AG09319 (cell line): ENCODE measurements at places on chromosomes 12 and 14.

GRCh38 chr12:9646794-9647781 is 22.4 kb upstream of the CLEC2D start:
- DNase-seq = no peak

- DNase-seq = no peak
These were observed 49.1 kb upstream of the RIMBP2 start for GRCh38 chr12:130765186-130765659.

DNA sequence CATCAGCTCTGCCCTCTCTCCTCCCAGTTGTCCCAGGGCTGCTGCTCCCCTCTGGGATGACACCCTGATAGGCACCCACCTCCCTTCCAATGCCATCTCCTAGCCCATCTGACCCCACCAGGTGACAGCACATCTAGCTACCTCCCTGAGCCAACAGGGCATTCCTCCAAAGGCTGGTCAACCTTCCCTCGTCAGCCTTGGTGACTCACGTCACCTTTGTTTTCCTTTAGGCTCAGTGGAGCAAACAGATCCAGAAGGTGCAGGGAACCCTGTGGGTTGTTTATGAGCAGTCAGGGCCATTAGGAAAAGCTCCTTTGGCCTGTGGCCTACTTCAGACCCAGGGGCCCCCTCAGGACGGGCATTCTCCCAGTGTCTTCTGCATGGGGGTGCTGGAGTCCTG is 32.4 kb downstream of the PIGH start:
- no peak for DNase-seq

- DNase-seq = peak; percentile 29
These were observed 59.5 kb downstream of the SCARB1 start for GRCh38 chr12:124804011-124804621.

DNA sequence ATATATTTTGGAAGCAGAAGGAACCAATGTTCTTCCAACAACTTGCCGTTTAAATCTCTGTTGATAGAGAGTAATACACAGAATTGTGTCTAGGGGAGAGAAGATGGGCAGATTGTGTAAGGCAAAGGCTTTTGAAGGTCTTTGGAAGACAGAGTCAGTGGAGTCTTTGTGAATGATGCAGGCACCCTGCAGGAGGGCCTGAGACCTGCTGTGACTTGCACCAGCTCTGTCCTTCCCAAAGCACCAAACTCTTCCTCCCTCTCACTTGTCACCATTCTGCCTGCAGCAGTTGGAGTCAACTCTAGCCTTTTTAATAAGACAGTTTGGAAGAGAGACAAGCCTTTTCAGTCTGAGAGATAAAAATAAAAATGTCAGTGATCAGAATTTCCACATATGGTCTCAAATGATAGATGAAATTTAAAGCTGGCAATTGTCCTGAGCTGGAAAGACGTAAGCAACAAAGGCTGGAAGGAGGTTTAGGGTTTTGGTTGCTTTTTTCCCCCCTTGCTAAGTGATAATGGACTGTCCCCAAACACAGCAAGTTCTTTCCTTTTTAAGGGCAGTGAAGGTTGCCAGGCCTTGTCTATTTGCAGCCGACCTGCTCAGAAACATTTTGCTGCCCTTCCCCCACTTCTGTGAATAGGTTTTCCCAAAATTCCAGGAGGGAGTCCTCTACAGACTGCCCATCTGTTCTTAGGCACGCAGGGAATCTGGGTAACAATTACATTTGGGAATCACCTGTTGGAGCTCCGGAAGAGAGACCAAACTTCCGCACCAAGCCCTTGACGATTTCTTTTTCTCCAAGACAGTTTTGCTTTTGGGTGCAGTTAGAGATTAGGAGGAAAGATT is 103.0 kb upstream of the NTF3 start:
- no peak for DNase-seq

GRCh38 chr12:79884401-79885006 is 50.4 kb downstream of the PPP1R12A start:
- DNase-seq = no peak

DNA sequence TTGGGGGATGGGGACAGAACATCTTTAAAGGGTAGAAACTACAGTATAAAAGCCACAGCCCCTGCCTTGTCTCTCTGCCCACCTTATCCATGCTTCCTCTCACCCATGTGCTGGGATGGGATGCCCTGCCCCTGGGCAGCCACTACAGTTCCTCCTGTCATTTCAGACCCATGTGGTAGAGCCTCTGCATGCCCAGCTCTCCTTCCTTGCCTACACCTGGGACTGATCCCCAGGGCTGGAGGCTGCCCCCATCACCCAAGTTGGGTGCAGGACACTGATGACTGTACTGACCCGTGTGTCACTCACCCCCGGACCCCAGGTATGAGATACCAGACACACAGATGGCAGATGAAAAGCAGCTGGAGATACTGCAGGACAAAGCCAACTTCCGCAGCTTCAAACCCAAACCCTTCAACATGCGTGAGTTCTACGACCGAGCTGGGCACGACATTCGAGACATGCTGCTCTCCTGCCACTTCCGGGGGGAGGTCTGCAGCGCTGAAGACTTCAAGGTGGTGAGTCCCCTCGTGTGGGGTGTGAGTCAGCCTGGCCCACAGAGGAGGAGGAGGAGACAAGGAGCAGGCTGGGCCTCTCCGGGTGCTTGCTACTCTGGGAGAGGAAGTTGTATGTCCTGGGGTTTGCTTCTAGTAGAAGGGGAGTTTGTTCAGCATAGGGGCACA is 2.2 kb downstream of the ASIC1 start:
- DNase-seq = no peak

GRCh38 chr12:105523164-105524057 is 192.9 kb downstream of the C12orf75 start:
- peak; percentile 74 for DNase-seq

GRCh38 chr14:33737446-33737845 is 213.4 kb downstream of the EGLN3 start:
- no peak for DNase-seq

DNA sequence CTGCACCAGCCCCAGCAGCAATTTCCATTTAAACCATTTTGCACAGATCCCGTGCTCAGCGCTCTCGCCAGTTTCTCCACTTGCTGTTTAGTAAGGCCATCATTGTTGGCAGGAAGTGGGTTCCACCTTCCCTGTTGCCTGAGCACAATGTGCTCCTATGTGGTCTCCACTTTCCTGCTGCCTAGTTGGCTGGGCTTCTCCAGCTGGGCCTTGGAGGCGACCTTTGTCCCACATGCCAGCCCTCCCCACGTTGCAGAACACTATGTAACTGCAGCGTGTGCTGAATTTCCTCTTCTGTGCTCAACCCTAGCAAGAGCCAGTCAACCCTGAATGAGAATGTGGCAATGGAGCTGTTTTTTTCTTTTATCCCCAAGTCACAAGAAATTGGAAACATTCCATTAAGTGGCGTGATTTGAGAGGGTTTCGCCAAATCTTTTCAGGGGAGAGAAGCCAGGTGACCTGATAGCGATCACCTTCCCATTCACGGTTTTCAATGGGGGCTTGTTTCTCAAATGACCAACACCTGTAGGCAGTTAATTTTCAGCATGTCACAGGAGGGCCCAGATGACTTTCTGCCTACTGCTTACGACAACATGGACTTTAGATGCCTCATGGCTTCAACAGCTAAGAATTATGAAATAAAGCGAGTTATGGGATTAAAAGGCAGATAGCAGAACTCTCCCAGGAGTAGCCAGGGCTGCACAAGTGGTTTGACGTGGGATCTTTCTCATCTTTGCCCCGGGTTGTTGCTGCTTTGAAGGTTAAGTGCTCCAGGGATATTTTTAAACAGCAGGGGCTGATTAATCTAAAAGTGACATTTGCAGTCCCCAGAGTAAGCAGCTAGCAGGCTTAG is at the start of gene ACACB:
Gene ACACB (plus strand): TSS at position 830 of the 853 bp plus-strand sequence. CDS start 22,819 bp downstream, outside the sequence.
- no peak for DNase-seq

DNA sequence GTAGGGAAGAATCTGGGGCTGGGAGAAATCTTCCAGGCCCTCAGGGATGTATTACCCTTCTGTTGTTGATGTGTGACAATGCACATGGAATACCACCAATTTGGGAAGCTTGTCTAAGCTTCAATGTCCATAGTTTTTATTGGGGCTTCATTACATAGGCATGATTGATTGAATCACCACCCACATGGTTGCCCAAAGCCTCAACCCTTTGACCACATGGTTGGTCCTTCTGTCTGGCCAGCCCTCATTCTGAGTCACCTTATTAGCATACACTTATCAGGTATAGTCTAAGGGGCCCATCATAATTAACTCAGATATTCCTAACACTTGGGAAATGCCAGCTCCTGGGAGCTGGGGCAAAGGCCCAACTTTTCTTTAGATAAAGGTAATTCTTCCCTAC is 93.3 kb downstream of the AKAP6 start:
- DNase-seq = no peak

DNA sequence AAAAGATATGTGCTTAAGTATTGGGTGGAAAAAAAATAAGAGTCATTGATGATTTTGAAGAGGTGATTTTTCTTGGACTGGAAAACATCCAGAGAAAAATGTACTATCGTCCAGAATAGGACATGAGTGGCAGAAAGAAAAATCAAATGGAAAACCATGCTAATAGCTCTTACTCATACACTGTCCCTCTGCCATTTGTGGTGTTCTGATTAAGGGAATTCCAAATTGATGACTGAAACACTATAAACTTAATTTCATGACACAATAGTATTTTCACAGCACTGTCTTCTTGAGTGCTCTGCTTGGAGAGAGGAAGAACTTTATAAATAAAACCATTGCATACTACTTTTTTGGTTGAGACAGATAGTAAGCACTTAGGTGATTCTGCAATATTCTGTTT is 72.4 kb downstream of the USP15 start:
- peak; percentile 14 for DNase-seq

- DNase-seq = no peak
These were observed 97.0 kb downstream of the TPH2 start for GRCh38 chr12:72035625-72036024.

GRCh38 chr12:546920-547845 is 87.4 kb downstream of the B4GALNT3 start:
- no peak for DNase-seq

- peak; percentile 75 for DNase-seq
These were observed 9.7 kb upstream of the TUBA1A start for GRCh38 chr12:49198431-49199155.

DNA sequence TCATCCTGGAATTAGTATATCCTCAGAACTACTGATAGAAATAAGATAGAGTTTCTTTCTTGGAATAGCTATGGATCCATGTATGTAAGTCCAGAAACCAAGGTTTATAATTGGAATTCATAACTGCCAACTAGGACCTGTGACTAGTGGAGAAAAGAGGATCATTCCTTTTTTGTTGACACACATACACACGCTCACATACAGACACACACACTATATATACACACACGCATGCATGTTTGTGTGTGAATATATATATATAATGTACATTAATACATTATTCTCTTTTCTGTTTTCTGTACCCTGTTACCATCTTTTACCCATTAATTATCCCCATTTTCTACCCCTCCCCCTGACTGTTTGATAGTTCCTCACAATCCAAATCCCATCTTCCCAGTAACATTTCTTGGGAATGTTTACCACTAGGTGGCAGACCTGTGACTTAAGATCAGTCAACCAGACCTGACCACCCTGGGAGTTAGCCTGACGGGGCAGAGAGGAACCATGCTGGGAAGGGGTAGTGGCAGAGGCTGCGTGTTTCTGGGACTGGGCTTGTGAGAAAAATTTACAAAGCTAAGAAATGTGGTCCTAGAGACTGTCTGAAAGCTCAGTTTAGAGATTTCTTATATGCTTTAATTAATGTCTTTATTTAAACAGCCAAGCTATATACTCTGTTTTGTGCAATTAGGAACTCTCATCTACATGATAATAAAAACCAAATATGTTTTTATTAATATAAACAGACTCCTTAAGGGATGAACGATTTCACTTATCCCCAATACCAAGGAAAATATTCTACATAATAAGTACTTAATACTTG is 308.0 kb downstream of the PPFIA2 start:
- DNase-seq = peak; percentile 28

DNA sequence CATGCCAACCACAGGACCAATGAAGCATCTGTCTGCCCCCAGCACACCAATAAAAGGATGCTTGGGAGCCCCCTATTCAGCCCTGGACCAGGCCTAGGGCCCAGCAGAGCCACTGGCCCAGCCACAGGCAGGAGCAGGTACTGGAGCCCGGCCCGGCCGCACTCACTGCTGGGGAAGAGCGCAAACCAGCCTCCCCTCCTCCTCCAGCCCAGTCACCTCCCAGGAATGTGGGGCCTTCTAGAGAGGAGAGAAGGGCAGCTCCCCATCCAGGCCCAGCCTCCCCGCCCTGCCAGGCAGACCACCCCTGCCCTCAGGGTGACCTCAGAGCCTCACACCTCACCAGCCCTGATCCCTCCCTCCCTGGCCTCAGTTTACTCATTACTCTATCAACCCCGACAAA is 56.2 kb downstream of the CCNK start:
- DNase-seq = no peak

GRCh38 chr12:113461666-113462065 is 10.0 kb downstream of the LHX5 start:
- DNase-seq = no peak

- DNase-seq = no peak
These were observed 35.7 kb upstream of the PNMA1 start for GRCh38 chr14:73749706-73750530.

DNA sequence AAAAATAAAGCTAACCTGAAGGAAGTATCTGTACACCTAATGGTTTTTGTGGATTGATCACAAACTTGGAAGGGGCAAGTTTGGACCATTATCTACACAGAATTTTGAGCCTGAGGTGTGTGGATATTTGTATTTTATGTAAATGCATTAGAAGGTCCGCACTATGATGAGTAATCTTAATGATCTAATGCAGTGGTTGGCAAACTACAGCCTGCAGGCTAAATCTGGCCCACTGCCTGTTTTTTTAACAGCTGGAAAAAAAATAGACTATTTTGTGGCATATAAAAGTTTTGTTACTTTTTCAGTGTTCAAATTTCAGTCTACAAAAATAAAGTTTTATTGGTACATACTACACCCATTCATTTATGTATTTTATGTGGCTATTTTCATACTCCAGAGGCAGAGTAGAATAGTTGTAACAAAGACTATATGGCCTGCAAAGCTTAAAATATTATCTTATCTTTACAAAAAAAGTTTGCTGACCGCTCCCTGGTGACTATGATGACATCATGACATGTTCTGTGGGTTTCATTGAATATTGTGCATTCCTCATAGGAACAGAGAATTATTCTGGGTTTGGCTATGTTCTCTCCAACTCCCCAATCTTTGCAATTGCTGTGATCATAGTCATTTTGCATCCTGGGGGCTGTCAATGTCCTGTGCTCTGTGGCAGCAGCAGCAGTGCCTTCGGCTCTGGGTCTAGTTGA is 962.6 kb upstream of the FBXO33 start:
- no peak for DNase-seq

GRCh38 chr12:59657266-59657665 is 61.4 kb downstream of the SLC16A7 start:
- no peak for DNase-seq

- no peak for DNase-seq
These were observed 9.2 kb upstream of the PLBD1 start for GRCh38 chr12:14576896-14577295.

DNA sequence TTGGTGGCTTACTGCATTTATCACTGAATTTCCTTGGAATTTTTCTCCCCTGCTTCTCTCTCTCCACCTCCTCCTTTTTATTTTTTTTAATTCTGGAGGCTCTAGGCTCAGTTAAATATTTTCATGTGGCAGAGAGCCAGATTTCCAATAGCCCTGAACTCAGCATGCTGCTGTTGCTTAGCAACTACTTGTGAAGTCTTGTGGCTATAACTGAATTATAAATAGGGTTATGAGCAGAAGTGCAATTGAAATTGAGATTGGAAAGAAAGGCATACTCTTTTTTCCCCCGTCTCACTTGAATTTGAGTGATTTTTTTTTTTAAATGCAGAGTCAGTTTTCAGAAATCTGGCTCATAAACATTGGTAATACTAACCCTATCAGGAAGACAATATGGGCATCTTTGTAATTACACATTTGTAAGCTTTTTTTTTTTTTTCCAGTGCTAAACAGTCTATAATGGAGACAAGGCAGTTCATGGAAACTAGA is 38.3 kb downstream of the ATF7IP start:
- DNase-seq = peak; percentile 57
